ENCODE measurements at places on chromosomes 6 and 20. TPM values are rescaled to one million over a fixed set of nuclear protein-coding genes. Genes with fewer than 3 reads are reported as not detected.
A peak's percentile ranks its signal among the peaks of the same experiment; 100 is the strongest.

DNA sequence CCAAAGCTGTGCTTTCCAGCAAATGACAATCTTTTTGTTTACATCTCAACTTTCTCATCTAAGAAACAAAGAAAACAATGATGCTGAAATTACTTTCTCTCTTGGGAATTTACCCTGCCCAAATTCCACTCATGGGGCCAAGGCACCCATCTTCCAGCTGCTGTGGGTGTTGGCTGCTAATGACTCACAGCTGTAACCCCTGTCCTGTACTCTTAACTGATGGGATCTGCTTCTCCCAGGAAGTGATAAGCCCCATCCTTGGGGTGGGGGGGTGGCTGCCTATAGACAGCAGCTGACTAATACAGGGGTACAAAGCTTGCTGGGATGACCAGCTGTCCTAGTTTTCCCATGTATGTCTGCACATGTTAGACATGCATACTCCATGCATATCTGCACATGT, 938.6 kb downstream of the C6orf118 start:
- DNase-seq: peak; percentile 66

DNA sequence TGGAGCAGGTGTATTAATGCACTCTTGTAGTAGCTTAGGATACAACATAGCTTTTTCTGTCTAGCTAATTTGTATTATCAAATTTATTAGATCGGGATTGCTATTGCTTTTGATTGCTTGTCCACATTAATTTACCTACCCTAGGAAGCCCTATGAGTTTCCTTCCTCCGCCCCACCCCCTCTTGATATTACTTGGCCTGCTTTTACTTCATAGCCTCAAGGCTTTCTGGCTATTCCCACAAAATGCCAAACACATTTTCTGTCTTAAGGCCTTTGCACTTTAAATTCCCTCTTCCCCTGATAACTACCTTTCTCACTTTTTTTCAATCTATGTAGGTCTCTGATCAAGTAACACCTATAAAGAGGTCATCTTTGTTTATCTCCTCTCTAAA, 99.1 kb upstream of the PRSS16 start:
- no peak for DNase-seq

DNA sequence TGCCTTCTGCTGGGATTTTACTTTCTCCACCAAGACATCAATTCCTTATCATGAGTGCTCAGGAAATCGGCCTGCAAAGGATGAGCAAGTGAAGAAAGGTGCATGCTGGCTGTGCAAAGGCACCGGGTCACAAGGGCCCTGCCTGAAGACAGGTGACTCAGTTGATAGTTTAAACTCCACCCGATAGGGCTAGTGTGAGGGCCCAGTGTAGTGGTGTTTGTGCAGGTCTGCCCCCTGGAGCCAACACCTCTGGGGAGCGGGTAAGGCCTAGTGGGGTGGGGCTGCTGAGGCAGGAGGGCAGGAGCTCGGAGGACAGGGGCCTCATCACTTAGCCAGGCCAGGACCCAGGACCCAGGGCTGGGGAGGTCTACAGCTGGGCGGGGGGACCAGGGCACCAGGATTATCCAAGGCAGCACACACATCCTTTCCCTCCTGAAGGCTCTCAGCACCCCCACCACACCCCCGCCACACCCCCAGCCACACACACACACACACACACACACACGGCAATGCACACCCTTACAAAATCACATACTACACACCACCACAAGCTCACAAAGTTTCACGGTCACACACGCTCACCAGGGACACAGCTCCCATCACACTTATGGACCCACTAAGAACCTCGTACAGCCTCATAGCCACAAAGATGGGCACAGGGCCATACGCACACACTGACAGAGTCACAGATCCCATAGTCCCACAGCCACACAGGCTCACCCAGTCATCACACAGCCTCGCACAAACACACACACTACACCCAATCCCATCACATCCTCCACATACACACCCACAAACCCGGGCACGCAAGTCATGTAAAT, 75.4 kb downstream of the GRM4 start:
- DNase-seq: no peak

DNA sequence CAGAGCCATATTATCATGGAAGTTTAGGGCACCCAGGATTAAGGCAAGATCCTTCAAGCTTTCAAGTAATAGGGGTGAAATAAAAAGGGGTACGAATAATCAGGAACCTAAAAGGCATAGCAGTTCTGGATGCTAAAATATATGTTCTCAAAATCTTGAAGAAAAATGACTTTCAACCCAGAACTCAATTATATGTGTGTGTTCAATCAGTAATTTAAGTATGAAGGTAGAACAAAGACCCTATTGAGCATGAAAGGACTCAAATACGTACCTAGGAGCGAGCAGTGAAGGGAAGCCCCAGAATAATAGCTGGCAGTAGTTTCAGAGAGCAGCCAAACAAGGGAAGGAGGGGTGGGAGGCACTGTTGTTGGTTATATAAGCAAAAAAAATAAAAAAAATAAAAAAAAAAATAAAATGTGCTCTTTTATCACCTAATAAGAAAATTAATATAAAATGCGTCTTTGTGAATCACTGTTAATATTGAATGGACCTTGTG, 45.4 kb downstream of the MYO6 start:
- DNase-seq: no peak

Gene EPHA7
- 1.5 TPM for total RNA-seq

DNA sequence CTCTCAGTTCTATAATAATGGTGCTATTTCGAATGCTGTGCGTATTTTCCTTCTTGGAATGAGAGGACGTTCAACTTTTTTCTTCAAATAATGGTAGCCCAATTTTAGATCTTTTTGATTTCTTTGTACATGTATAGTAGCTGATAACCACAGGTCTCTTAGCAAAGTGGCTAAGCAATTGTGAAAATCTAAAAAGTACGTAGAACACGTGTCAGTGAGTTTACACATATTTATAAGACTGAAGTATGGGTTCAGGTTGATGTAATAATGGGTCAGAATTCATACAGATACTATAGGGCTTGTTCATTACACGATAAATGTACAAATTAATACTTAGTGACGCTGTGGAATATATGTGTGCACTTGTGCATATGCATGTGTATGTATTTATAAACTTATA, 1.3 kb downstream of the SMIM13 start:
- no peak for DNase-seq

Gene ARMC2
- 2.5 TPM for total RNA-seq

Gene HLA-DQB1
- total RNA-seq: not detected

All from fibroblast of the aortic adventitia (primary cell).